ENCODE measurements at places on chromosomes 4 and X.

DNA sequence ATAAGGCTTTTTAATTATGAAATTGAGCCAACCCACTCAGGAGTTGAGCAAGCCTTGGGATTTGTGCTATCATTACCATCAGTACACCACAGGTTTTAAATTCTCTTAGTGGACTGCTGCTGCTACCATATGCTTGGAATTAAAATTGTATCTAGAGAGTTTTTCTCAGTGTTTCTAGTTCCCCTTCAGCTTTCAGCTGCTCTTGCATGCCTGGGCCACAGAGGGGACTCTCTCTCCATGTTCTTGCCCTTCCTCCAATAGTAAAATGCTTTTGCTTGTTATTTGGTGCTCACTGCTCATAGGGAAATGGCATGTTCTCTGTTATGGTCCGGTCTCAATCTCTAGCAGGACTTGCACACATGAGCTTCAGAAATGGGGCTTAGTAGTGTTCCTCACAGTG is 101.9 kb downstream of the IGSF1 start:
- DNase-seq = no peak

- DNase-seq = no peak
Measured at GRCh38 chr4:81040012-81040659, 9.6 kb downstream of the BMP3 start.

- no peak for DNase-seq
Measured at GRCh38 chr4:147727476-147728028, 4.3 kb upstream of the ARHGAP10 start.

GRCh38 chr4:11471618-11472017 is 42.9 kb upstream of the HS3ST1 start:
- no peak for DNase-seq

DNA sequence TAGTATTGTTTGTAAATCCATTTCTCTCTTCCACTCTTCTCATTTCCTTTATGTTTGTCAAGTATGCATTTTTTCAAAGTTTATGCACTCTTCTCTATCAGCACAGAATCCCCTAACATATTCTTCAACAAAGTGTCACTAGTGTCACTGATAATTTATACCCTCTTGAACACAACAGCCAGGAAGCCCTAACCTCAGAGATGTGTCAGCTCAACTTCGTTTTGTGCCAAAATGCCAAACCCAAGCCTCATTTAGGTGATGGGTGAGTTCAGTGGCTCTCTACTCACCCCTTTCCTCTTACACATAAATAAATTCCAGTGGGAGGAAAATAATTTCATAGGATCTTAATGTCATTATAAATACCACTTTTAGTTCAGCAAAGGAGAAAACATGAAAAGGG is 22.4 kb upstream of the P2RY10 start:
- DNase-seq = no peak

DNA sequence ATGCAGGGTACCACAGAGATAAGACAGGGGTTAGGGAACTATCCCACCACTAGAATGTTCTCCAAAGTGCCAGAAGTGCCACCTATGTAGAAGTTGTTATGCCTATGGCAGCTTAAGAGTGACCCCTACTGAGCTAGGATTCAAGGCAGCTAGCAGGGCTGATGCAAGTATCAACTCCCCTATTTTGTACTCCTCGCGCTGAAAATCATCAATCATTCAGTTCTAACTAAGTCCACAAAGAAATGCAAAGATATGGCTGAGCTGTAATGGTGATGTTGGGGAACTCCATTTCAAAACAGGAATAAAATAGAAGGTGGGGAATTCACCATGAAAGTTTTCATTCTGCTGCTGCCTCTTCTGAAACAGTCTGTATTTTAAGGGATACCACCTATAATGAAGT is 13.8 kb downstream of the ACSL4 start:
- no peak for DNase-seq

DNA sequence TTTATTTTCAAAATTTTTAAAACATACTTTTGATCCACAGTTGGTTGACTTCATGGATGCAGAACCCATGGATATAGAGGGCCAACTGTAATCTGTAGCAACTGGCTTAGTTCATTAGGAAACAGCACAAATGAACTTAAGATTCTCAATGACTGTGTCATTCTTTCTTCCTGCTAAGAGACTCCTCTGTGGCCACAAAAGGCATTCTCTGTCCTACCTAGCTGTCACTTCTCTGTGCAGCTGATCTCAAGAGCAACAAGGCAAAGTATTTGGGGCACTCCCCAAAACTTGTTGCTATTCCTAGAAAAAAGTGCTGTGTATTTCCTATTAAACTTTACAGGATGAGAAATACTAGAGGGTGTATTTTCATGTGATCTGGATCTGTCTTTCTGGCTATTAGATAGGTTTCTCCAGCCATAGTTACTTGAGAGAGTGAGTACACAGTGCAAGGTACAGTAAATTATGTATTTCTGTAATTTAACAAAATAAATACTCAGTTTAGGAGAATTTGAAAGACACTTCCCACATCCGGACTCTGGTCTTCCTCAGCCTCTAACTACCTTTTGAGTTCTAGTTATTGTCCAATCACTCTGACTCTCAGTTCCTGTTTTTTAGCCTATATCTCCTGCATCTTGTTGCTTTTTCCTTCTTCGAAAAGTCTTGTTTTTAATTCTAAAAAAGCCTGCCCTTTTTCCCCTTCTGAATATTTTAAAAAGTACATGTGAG is 21.8 kb downstream of the TLR2 start:
- DNase-seq = no peak

GRCh38 chrX:41705680-41706374 is 17.1 kb downstream of the GPR34 start:
- no peak for DNase-seq

DNA sequence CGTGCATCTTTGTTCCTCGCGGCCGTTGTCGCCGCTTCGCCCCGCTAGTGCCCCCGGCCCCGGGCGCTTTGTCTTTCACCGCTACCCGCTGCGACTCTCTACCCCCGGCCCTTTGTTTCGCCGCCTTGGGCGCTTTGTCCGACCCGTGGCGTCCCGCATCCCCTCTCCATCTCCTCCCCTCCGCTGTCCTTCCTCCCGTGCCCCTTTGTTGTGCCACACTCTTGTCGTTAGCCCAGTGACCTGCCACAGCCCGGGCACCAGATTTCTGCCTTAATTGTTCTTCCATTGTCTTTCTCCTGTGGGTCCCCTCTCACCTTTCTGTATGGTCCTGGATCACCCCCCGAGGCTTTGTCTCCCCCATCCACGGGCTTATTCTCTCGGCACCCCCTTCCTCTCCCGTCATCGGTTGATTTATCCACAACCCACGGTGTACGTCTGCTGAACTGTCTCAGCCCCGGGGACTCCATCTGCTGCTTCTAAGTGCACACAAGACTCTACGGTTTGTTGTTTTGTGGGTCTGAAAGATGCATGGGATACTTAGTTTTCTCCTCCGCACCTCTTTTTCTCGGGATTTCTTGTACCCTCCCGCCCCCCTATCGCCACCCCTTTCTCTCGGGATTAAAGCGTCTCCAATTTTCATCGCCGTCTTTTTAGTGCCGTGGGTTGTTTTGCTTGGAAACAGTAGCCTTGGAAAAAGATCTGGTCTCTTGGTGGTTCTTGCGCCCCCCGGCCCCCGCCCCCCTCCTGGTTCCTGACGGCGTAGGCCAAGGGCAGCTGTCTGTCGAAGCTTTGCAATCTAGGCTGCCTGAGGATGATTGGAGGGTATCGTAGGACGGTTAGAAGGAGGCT is 783 bp downstream of the RBPJ start:
- no peak for DNase-seq

DNA sequence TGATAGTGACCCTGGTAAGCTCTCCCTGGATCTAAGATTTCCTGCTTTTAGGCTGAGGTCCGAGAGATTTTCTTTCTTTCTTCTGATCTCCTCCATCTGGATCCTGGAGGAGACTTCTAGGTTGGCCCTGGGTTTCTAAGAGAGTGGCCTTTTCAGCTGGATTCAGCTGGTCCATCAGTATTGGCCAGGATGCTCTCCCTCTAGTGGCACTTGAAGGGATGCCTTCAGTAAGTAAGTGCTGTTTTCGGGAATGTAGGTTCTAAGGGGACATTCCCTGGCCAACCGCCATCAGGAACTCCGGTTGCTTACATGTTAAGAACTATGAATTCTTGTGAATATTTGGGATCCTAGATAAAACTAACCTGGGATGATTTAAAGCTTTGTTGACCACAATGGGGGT is 56.9 kb downstream of the SERTM2 start:
- DNase-seq = no peak

DNA sequence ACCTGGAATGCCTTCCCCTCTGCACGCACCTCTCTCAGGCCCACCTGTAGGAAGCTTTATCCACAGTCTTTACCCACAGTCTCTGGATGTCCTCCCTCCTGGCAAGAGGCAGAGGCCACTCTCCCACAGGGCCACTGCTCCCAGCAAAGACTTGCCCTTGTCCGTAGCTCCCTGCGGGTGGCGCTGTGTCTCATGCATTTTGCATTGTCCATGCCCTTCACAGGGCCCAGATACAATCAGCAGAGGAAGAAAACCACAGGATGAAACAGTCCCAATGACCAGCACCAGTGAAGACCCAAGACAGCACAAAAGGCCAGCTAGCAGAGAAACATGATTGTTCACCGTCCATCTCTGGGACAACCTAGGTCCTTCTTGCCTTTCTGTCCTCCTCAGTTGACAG is 2.1 kb upstream of the NSG1 start:
- no peak for DNase-seq

- peak; percentile 71 for DNase-seq
Measured at GRCh38 chrX:103453655-103454054, 65.6 kb downstream of the RAB40A start.

DNA sequence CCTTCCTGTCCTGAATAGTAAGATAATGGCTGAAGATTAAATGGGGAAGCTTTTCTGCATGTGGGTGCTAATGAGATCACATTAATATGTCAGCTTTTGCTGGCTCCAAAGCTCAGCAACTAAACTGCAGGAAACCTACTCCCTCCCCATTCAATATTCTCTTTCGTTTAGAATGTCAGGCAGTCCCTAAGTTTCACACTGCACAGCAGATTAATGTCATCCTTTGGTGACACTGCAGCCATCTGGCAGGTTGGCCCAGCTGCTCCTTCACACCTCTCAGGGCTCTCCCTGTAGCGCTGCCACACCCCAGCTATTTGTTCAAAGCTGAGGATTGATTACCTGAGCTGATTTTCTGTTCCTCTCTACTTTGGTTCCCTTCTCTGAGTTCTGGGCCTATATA is 110.5 kb downstream of the KDR start:
- no peak for DNase-seq

- no peak for DNase-seq
Measured at GRCh38 chr4:6071191-6071958, 53.1 kb upstream of the C4orf50 start.

DNA sequence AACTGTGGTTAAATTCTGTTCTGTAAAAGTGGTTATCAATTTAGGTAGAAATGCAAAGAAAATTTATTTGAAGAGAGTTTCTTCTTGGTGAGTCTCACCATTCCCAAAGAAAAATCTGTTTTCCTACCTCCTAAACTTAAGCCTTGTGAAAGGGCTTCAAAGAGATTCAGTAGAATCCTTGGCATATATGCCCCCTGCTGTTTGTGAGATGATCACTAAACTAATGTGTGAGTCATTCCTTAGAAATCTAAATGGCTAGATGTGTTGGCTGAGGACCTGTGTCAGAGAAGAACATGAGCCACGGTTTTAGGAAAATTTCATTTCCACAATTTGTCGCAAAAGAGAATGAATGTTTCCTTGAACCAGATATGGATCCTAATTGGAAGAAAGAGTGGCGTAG is 260.9 kb downstream of the SLC7A11 start:
- no peak for DNase-seq

- no peak for DNase-seq
Measured at GRCh38 chrX:133989490-133989889, 4.1 kb upstream of the GPC3 start.

DNA sequence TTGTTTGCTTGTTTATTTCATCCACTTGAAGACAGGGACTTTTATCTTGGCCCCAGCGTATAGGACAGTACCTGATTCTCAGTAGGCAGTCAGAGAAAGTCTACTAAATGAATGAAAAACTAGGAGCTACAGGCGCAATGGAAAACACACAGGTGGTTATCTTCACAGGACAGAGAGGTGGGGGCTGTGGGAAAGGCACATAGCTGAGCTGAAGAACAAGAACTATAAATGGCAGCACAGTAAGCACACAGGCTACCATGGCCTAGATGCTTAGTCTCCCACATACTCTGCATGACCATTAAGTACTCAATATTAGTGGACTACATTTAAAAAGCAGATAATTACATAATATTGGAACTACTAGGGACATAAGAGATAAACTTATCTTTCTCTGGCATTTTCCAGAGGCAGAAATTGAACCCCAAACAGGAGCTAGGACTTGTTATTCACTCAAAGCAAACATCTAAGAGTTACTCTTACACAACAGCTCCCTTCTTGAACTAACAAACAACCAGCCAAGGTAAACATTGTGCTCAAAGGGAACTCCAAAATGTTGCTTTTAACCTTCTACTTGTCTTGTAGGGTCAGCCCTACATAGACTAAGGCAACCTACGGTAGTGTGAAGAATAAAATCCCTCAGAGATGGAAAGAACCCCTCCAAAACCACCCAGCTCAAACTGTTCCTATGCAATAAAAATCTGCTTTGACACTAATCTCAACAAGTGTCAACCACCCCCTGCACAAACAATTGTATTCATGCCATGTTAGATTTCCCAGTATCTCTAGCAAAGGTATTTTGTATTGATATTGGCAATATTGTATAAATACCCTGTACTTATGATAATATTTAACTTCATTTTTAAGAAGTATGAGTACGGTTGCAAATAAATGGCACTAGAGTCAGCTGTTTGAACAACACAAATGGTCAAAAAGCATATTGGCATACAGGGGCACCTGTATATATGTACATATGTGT is 593.6 kb downstream of the KLHL13 start:
- DNase-seq = no peak

GRCh38 chr4:7147661-7148310 is 44.6 kb upstream of the SORCS2 start:
- no peak for DNase-seq

DNA sequence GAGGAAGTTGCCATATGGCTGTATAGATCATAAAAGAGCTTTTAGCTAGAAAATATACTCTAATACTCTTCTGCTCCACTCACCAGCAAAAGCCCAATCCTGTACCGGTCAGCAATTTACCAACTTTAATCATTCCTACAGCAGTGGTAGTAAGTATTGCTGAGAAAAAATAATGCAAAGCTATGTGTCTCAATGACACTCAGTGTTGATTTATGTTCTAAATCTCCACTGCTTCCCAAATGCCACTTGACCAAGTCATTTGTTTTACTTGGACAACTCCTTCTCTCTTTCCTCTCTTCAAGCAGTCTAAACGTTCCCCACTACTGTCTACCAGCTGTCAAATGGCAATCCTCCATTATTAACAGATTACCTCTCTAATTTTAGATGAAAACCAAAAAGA is 201.8 kb upstream of the GK2 start:
- no peak for DNase-seq
